Heart left ventricle (tissue), 16 donors: ENCODE measurements at places on chromosomes 7 and 10. TPM values are rescaled to one million over a fixed set of nuclear protein-coding genes. Genes with fewer than 3 reads are reported as not detected.
A peak's percentile ranks its signal among the peaks of the same experiment; 100 is the strongest.

Gene FGFR2
- total RNA-seq = 0.54 TPM

GRCh38 chr10:93701866-93702209 is 554 bp downstream of the FRA10AC1 start:
- peaks cover 5% of the 10 kb centered on the region for H3K4me1 ChIP-seq
- peak overlapping the region; percentile 83 for H3K4me3 ChIP-seq
- DNase-seq = no peak
- peaks cover 28% of the 10 kb centered on the region for H3K36me3 ChIP-seq
- H3K27me3 ChIP-seq = no peaks in the 10 kb centered on the region

GRCh38 chr10:121154846-121155245 is 303.7 kb downstream of the WDR11 start:
- H3K36me3 ChIP-seq = no peaks in the 10 kb centered on the region
- no peaks in the 10 kb centered on the region for H3K27me3 ChIP-seq
- H3K4me1 ChIP-seq = no peaks in the 10 kb centered on the region
- H3K4me3 ChIP-seq = no peak overlapping the region
- DNase-seq = no peak
- H3K27ac ChIP-seq = no peak overlapping the region

Gene CCAR1
- 33.0 TPM for total RNA-seq

GRCh38 chr7:28245123-28245878 is 64.7 kb upstream of the JAZF1 start:
- H3K36me3 ChIP-seq = no peaks in the 10 kb centered on the region
- no peak overlapping the region for H3K27ac ChIP-seq
- no peak for DNase-seq
- H3K4me3 ChIP-seq = no peak overlapping the region
- H3K4me1 ChIP-seq = no peaks in the 10 kb centered on the region

DNA sequence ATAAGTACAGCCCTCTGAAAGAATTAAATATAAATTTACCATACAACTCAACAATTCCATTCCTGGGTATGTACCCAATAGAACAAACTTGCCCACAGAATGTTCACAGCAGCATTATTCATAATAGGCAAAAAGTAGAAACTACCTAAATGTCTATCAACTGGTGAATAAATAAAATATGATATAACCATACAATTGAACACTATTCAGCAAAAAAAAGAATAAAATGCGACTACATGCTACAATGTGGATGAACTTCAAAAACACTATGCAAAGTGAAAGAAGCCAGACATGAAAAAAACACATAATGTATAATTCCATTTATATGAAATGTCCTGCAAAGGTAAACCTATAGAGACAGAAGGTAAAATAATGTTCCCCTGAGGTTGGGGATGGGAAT is 2.0 kb upstream of the CPN1 start:
- no peak for DNase-seq
- no peaks in the 10 kb centered on the region for H3K36me3 ChIP-seq
- no peak overlapping the region for H3K27ac ChIP-seq
- H3K27me3 ChIP-seq = no peaks in the 10 kb centered on the region

Gene ACTL6B
- not detected for total RNA-seq

Gene EVX1
- not detected for total RNA-seq
